Activated CD8-positive, alpha-beta memory T cell treated with anti-CD3 and anti-CD28 coated beads, Interleukin-2, amount 10 ng/mL, durations not matched to agents 7 days and 5 days (primary cell): ENCODE measurements at places on chromosomes 12 and 14.

- no peaks in the 10 kb centered on the region for H3K4me1 ChIP-seq
- H3K27ac ChIP-seq = no peak overlapping the region
- no peaks in the 10 kb centered on the region for H3K36me3 ChIP-seq
- H3K4me3 ChIP-seq = no peak overlapping the region
- H3K27me3 ChIP-seq = no peaks in the 10 kb centered on the region
- no peak for DNase-seq
These were observed 77.8 kb upstream of the HSPB8 start for GRCh38 chr12:119100933-119101332.

- H3K4me3 ChIP-seq = no peak overlapping the region
- H3K27me3 ChIP-seq = no peaks in the 10 kb centered on the region
- no peak overlapping the region for H3K27ac ChIP-seq
- peaks cover 25% of the 10 kb centered on the region for H3K36me3 ChIP-seq
- H3K4me1 ChIP-seq = peaks cover 43% of the 10 kb centered on the region
These were observed 8.1 kb downstream of the GAPDH start for GRCh38 chr12:6542209-6543009.

GRCh38 chr14:80621701-80622100 lies 319.8 kb downstream of the CEP128 start:
- no peak overlapping the region for H3K27ac ChIP-seq
- no peak overlapping the region for H3K4me3 ChIP-seq
- peaks cover 4% of the 10 kb centered on the region for H3K4me1 ChIP-seq
- DNase-seq = no peak

DNA sequence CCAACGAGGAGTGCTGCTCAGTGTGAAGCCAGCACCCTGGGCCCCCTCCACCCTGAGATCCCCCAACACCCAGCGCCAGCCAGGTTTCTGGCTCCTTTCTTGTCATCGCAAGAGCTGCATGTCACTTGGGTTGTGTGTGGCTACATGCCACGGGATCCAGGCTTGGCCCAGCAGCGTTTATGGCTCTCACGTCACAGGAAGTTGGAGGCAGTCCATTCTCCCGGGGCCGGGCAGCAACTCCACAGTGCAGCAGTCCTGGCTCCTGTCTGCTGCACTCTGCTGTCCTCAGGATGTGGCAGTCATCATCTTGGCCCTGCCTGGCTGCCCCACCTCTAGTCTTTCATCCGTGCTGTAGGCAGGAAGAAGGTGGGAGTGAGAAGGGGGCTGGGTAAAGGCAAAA lies 78.3 kb downstream of the AACS start:
- no peak overlapping the region for H3K27ac ChIP-seq
- H3K27me3 ChIP-seq = no peaks in the 10 kb centered on the region
- no peaks in the 10 kb centered on the region for H3K36me3 ChIP-seq
- H3K4me3 ChIP-seq = no peak overlapping the region
- no peaks in the 10 kb centered on the region for H3K4me1 ChIP-seq

DNA sequence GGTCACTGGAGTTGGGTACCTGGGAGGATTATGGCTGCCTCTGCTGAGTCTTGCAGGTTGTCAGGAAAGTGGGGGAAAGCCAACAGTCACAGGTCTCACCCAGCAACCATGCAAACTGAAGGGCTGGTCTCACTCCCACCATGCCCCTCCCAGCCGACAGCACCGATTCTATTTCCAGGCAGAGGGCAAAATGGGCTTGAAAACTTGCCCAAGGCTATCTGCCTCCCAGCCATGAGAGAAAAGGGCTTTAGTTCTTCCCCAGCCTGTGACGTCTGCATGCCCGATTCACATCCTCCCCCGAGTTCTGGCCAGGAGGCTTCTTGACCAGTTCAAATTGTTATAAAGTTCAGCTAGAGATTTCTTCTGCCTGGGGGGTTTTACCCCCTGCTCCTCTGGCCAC lies 9.9 kb upstream of the TAS2R30 start:
- H3K27me3 ChIP-seq = no peaks in the 10 kb centered on the region
- DNase-seq = no peak
- H3K4me3 ChIP-seq = no peak overlapping the region
- peaks cover 42% of the 10 kb centered on the region for H3K36me3 ChIP-seq

DNA sequence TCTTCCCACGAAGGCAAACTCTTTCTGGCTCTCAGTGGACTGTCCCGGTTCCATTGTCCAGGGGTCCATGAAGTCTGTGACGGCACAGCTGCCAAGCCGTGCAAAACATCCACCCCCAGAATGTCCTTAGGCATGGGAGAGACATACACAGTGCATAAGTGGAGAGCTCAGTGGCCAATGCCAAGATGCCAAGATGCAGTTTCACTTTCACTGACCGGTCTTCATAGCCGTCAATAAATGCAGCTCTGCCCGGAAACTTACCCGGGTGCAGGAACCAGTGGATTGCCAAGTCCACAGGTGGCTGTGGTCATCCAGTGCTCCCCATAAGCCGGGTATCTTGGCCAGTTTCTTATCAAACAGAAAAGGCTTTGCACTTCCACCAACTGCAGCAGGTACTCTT lies 162.3 kb downstream of the PTCSC3 start:
- H3K27me3 ChIP-seq = no peaks in the 10 kb centered on the region
- DNase-seq = no peak
- no peak overlapping the region for H3K27ac ChIP-seq
- peaks cover 5% of the 10 kb centered on the region for H3K4me1 ChIP-seq
- no peak overlapping the region for H3K4me3 ChIP-seq

GRCh38 chr14:22802860-22803686 lies 12.2 kb downstream of the SLC7A7 start:
- no peak for DNase-seq
- peaks cover 52% of the 10 kb centered on the region for H3K27me3 ChIP-seq
- H3K4me1 ChIP-seq = peaks cover 1% of the 10 kb centered on the region

- H3K4me1 ChIP-seq = no peaks in the 10 kb centered on the region
- H3K27ac ChIP-seq = no peak overlapping the region
- H3K27me3 ChIP-seq = peaks cover 35% of the 10 kb centered on the region
- H3K36me3 ChIP-seq = no peaks in the 10 kb centered on the region
- DNase-seq = no peak
These were observed 1.4 kb upstream of the TMEM132C start for GRCh38 chr12:128265566-128265965.

DNA sequence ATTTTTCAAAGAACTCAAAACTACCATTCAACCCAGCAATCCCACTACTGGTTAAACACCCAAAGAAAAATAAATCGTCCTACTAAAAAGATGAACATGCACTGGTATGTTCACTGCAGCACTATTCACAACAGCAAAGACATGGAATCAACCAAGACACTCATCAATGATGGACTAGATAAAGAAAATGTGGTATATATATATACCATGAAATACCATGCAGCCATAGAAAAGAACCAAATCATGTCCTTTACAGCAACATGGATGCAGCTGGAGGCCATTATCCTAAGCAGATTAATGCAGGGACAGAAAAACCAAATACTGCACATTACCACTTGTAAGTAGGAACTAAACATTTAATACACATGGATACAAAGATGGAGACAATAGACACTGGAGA lies 3.8 kb upstream of the ANO6 start:
- no peaks in the 10 kb centered on the region for H3K27me3 ChIP-seq
- H3K27ac ChIP-seq = no peak overlapping the region
- H3K4me3 ChIP-seq = no peak overlapping the region
- DNase-seq = no peak
- no peaks in the 10 kb centered on the region for H3K36me3 ChIP-seq

GRCh38 chr12:32062881-32063280 lies 43.8 kb upstream of the BICD1 start:
- peaks cover 6% of the 10 kb centered on the region for H3K4me1 ChIP-seq
- DNase-seq = no peak
- H3K27ac ChIP-seq = no peak overlapping the region
- H3K36me3 ChIP-seq = no peaks in the 10 kb centered on the region
- peaks cover 2% of the 10 kb centered on the region for H3K27me3 ChIP-seq

- no peaks in the 10 kb centered on the region for H3K36me3 ChIP-seq
- no peak overlapping the region for H3K4me3 ChIP-seq
- DNase-seq = peak; percentile 43
- peaks cover 8% of the 10 kb centered on the region for H3K27me3 ChIP-seq
- no peak overlapping the region for H3K27ac ChIP-seq
These were observed 8.2 kb upstream of the SERPINA11 start for GRCh38 chr14:94460631-94461416.

DNA sequence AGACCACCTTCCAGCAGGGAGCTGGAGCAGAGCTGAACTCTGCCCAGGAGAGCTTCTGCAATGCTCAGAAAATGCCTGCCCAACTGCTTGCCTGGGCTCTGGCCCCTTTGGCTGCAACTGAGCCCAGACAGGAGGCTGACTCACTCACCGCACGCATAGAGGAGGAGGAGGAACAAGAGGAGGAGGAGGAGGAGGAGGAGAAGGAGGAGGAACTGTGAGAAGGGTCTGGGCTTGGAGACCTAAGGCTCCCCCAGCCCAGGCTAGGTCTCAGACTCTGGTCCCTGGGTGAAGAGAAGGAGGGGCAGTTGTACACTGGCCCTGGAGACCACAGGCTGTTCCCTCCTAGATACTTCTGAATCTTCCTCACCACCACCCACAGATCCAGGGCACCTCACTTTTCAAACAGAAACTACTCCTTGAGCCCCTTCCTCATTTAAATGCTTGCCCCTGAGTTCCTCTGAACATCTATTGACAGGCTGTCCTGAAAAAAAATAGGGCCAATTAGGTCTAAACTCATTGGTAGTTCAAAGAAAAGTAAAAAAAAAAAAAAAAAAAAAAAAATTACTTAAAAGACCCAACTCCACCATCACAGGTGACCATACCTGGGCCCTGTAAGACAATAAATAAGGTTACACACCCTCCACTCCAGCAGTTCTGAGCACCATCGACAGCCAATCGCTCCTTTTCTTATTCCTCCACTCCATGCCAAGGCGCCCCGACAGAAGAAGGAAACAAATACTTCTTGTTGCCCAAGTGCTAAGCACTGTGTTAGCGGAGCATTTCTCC lies 674 bp downstream of the VDR start:
- peak overlapping the region; percentile 86 for H3K27ac ChIP-seq
- H3K36me3 ChIP-seq = peaks cover 11% of the 10 kb centered on the region
- peaks cover 50% of the 10 kb centered on the region for H3K4me1 ChIP-seq
- peak; percentile 85 for DNase-seq
- peak overlapping the region; percentile 85 for H3K4me3 ChIP-seq

GRCh38 chr14:69708049-69708448 lies 58.9 kb upstream of the SRSF5 start:
- peak overlapping the region; percentile 54 for H3K27ac ChIP-seq
- H3K36me3 ChIP-seq = peaks cover 56% of the 10 kb centered on the region
- no peak overlapping the region for H3K4me3 ChIP-seq
- no peak for DNase-seq
- peaks cover 68% of the 10 kb centered on the region for H3K4me1 ChIP-seq

DNA sequence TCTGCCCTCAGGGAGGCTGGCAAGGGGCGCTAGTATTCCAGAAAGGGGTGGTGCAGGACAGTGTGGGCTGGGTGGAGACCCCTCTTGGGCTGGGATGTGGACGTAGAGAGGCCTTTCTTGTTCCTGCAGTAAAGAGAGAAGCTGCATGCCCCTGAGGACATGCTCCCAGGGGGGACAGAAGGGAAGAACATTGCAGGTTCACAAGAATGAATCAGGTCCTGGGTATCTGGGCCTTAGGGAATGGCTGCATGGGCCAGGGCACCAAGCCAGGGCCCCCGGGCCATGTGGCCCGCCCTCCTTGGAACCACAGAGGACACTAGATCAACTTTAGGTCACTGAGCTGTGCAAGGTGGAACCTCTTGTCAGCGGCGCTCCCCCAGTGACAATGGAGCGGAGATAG lies 51.8 kb downstream of the ZNF664 start:
- no peaks in the 10 kb centered on the region for H3K27me3 ChIP-seq
- no peak for DNase-seq
- H3K27ac ChIP-seq = no peak overlapping the region

DNA sequence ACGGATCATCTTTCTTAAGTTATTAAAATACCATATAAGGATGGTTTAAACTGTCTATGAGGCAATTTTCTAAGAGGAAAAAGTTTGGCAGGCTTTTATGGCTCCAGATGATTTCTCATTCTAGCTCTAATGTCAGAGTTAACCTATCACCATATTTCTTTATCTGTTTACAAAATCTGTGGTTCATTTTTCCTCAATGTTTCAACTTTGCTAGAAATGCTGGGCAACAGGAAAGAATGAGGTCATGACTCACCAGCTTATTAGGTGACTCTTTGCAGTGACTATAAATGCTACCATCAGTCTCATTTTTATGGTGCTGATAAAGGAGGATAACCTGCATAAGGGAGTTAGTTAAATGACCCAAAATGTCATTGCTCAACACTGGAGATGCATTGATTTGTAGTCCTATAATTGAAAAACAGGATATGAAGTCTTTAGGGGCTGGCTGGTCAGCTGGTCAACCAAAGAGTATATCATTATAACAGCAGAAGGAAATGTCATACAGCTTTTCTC lies 45.3 kb upstream of the RAP1B start:
- no peaks in the 10 kb centered on the region for H3K27me3 ChIP-seq
- DNase-seq = no peak
- H3K36me3 ChIP-seq = peaks cover 2% of the 10 kb centered on the region
- peak overlapping the region; percentile 64 for H3K27ac ChIP-seq
- H3K4me1 ChIP-seq = peaks cover 26% of the 10 kb centered on the region

DNA sequence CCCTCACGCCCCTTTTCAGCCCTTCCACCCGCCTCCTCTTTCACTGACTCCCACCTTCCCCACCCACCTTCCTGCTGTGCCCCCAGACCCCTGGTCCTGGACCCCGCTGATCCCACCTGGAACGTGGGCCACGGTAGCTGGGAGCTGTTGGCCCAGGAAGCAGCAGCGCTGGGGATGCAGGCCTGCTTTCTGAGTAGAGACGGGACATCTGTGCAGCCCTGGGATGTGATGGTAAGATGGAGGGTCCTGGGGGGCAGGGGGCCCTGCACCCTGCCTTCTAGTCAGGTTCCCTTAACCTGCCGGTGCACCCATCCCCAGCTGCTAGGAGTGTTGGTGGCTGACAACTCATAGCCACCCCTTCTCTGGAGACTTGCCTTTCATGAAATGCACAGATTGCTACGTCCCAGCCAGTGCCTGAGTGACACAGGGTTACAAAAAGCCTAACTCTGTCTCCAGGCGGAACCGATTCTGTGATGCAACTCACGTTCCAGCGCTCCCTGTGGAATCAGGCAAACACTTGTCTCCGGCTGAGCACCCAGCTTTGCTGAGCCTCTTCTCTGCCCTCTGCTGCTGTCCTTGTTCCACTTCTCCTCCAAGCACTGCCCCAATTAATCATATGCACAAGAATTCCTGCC lies 15.0 kb upstream of the OAS2 start:
- H3K27me3 ChIP-seq = no peaks in the 10 kb centered on the region
- no peak for DNase-seq
- H3K27ac ChIP-seq = no peak overlapping the region
- H3K4me1 ChIP-seq = peaks cover 26% of the 10 kb centered on the region
- no peak overlapping the region for H3K4me3 ChIP-seq
- H3K36me3 ChIP-seq = peaks cover 95% of the 10 kb centered on the region

- no peak overlapping the region for H3K4me3 ChIP-seq
- DNase-seq = no peak
- H3K27ac ChIP-seq = no peak overlapping the region
- H3K27me3 ChIP-seq = no peaks in the 10 kb centered on the region
- no peaks in the 10 kb centered on the region for H3K36me3 ChIP-seq
These were observed 424.3 kb downstream of the NPAS3 start for GRCh38 chr14:33362934-33363333.

DNA sequence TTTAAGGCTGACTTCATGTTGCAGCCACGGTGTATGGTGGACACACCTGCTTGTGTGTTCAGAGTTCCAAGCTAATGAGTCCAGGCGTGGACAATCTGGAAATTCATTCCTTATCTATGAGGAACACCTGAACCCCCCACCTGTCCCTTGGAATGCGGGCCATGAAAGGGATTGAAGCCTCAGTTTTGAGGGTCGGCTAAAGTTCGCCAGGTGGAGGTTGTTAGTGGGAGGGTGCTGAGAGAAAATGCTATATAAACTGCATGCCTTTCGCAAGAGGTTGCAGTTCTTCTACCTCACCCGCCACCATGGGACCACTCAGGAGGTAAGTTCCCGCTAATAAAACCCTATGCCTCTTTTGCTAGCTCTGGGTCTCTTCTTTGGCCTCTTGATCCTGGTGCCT lies 348.0 kb downstream of the BCL11B start:
- no peak overlapping the region for H3K27ac ChIP-seq
- H3K36me3 ChIP-seq = peaks cover 9% of the 10 kb centered on the region
- no peak for DNase-seq
- peaks cover 6% of the 10 kb centered on the region for H3K27me3 ChIP-seq
- H3K4me1 ChIP-seq = no peaks in the 10 kb centered on the region
